ENCODE measurements at places on chromosomes 12 and 14.

DNA sequence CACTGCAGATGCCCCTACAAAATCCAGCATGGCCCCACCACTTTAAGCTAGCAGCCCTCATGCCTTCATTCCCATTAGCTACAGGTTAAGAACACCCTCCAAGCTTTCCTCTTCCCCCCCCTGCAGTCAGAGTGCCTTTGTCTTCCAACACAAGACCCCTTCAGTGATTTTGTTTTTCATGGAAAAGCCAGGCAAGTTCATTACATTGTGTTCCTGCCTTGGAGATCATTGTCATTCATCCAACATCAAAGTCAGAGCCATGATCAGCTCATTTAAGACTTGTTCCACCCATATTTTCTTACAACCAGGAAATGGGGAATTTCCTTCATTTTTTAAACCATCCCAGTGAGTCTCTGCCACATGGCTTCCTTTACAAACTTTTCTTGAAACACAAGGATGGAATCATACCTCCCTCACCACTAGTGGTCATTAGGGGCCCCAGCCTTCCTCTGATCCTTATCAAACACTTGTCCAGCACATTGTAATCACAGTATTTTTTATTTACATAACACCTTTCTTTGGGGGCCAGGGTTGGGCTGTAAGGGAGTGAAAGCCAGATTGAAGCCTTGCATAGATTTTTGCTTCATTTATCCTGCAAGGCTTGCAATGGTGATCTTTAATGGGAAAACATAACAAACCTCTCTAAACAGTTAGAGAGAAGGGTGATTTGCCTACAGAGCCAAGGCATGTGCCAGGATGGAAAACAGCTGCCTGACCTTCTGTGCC, 765.3 kb downstream of the MED13L start:
- no peaks in the 10 kb centered on the region for H3K4me1 ChIP-seq
- no peaks in the 10 kb centered on the region for H3K36me3 ChIP-seq
- H3K4me3 ChIP-seq: no peak overlapping the region
- H3K27ac ChIP-seq: no peak overlapping the region

GRCh38 chr14:100067971-100068959, 3.0 kb downstream of the EVL start:
- H3K27me3 ChIP-seq: no peaks in the 10 kb centered on the region
- H3K4me1 ChIP-seq: peaks cover 32% of the 10 kb centered on the region
- H3K4me3 ChIP-seq: peak overlapping the region; percentile 43
- DNase-seq: peak; percentile 79
- H3K27ac ChIP-seq: peak overlapping the region; percentile 80
- H3K36me3 ChIP-seq: no peaks in the 10 kb centered on the region

DNA sequence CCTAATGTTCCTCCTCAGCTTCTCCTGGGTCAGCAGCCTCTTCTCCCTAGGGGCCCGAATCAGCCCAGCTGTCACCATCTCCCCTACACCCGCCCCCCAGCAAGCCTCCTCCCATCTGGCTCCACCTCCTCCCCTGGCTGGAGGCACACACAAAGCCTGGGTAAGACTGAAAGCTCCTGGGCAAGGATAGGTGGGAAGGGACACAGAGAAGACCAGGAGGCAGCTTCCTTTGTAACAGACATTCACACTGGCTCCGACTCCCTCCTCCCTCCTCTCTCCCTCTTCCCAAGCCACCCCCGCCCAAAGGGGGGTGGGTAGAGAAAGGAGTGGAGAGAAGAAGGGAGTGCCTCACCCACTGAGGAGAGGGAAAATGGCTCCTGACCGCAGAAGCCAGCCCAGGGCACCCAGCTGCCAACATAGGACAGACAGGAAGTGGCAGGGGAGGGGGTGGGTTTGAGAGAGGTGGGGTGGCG, 4.0 kb downstream of the CHD4 start:
- H3K36me3 ChIP-seq: peaks cover 49% of the 10 kb centered on the region
- DNase-seq: no peak
- H3K4me3 ChIP-seq: peak overlapping the region; percentile 84
- H3K27ac ChIP-seq: peak overlapping the region; percentile 55
- peaks cover 37% of the 10 kb centered on the region for H3K4me1 ChIP-seq

- H3K4me3 ChIP-seq: no peak overlapping the region
- H3K27ac ChIP-seq: no peak overlapping the region
- H3K4me1 ChIP-seq: no peaks in the 10 kb centered on the region
- no peak for DNase-seq
These were observed 32.0 kb downstream of the RFLNA start for GRCh38 chr12:124326871-124327270.

DNA sequence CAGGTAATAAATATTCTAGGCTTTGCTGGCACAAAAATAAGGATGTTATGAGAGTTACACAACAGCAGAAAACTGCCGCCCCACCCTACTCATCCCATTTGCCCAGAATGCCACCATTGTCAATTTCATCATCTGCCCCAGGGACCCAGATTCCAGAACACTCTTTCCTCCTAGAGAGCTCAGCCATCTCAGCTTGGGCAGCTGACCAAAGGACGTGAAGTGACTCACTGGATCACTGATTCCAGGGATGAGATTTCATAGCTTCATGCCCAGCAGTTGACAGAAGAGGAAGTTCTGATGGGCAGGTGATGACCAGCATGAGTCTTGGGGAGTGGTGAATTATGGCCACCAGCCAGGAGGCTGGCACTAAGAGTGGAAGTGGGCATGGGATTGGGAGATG, 450.3 kb downstream of the RMST start:
- DNase-seq: no peak
- no peak overlapping the region for H3K27ac ChIP-seq
- no peak overlapping the region for H3K4me3 ChIP-seq
- H3K4me1 ChIP-seq: no peaks in the 10 kb centered on the region
- no peaks in the 10 kb centered on the region for H3K27me3 ChIP-seq

DNA sequence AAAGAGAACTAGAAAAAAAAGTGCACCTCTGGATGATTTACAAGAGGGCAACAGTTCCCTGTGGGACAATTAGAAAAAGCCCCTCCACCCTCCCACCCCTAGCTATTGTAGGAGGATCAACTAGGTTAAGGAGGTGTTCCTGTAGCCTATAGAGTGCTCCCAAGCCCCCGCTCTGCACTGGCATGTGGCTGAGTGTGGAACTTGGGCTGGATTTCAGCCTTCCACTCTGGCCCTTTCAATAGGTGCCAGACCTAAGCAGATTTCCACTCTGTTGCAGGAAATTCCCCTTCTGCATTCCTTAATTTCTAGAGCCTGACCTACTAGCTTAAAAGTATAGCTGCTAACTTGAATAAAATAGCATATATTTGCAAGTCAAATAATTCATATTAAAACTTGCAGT, 2.8 kb downstream of the NFATC4 start:
- H3K36me3 ChIP-seq: no peaks in the 10 kb centered on the region
- no peak overlapping the region for H3K27ac ChIP-seq
- H3K4me3 ChIP-seq: no peak overlapping the region
- DNase-seq: no peak
- H3K4me1 ChIP-seq: peaks cover 15% of the 10 kb centered on the region

DNA sequence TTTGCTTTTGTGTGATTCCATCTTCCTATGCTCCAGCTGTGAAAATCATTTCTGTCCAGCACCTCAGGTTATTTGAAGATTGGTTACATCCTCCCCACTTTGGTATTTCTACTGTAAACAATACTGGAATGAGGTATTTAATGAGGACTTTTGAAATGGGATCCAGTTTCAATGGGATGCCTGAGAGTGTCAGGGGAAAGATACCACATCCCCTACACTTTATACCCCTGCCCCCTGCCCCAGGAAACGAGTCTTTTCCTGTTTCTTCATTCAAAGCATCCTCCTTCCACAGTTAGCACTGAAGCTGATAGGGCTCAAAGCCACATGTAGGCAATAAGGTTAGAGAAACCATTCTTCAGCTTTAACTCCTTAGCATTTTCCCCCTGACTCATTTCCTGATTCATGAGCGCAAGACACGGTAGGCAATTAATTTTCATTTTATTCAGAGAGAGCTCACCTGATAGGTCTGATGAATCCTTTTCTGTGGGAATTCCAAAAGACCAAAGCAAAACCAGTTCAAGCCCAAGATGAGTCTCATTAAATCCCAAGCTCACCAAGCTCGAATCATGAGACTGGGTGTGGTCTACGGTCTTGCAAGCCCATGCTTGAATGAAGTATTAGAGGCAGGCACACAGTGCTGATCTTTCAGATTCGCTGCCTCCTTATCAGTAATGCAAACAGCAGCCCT, 143.6 kb upstream of the CRY1 start:
- no peaks in the 10 kb centered on the region for H3K36me3 ChIP-seq
- H3K27ac ChIP-seq: no peak overlapping the region
- H3K4me3 ChIP-seq: no peak overlapping the region

GRCh38 chr12:11580125-11580751, 69.2 kb upstream of the ETV6 start:
- no peaks in the 10 kb centered on the region for H3K36me3 ChIP-seq
- H3K27ac ChIP-seq: no peak overlapping the region
- no peaks in the 10 kb centered on the region for H3K27me3 ChIP-seq
- no peak overlapping the region for H3K4me3 ChIP-seq

GRCh38 chr12:68984796-68985573, 52.0 kb upstream of the CPM start:
- H3K36me3 ChIP-seq: no peaks in the 10 kb centered on the region
- H3K4me3 ChIP-seq: no peak overlapping the region
- no peak for DNase-seq
- H3K27me3 ChIP-seq: no peaks in the 10 kb centered on the region

DNA sequence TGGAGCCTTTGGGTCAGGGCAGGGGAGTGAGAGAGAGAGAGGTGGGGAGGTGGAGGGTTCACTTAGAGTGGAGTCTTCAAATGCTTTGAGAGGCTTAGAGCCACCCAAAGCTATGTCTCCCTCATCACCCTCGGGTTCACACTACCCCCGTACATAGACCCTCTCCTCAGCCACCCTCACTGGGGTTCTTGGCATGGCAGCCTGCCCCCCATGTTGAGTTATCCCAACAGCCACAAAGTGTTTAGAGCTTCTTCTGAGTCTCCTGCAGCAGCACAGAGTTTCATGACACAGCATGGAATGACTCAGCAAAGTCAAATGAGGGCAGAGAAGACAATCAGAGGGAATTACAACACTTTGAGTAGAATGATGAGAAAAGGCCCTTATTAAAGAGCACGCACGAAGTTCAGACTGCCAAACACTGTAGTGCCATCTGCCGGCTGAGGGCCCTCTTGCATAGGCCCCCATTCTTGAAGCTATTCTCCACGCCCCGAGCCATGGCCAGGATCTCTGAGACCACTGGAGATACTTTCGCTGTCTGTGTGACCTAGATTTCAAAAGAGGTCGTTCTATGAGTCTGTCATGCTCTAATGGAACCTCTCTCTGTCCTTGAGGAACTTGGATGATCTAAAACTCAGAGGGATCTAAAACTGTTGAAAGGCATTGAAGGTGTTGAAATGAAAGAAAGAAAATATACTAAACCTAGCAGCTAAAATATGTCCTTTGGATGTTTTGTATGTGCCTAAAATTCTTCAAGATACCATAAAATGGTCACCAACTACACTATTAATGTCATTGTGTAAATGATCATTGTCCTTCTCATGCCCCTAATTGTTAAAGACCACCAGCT, 221.9 kb downstream of the PELI2 start:
- DNase-seq: peak; percentile 81
- H3K27ac ChIP-seq: no peak overlapping the region
- no peak overlapping the region for H3K4me3 ChIP-seq
- H3K36me3 ChIP-seq: no peaks in the 10 kb centered on the region
- no peaks in the 10 kb centered on the region for H3K27me3 ChIP-seq
- peaks cover 23% of the 10 kb centered on the region for H3K4me1 ChIP-seq

- peak within 1 kb of the TSS; percentile 67 for H3K27ac ChIP-seq
- peak; percentile 79 for DNase-seq
- peaks cover 10% of the 10 kb centered on the region for H3K4me1 ChIP-seq
- H3K4me3 ChIP-seq: peak within 1 kb of the TSS; percentile 64
These were observed at the start of gene GALNT6 for GRCh38 chr12:51391283-51392123. Gene GALNT6 (minus strand): TSS chr12:51391406. CDS start chr12:51379781, 11,625 bp downstream.

DNA sequence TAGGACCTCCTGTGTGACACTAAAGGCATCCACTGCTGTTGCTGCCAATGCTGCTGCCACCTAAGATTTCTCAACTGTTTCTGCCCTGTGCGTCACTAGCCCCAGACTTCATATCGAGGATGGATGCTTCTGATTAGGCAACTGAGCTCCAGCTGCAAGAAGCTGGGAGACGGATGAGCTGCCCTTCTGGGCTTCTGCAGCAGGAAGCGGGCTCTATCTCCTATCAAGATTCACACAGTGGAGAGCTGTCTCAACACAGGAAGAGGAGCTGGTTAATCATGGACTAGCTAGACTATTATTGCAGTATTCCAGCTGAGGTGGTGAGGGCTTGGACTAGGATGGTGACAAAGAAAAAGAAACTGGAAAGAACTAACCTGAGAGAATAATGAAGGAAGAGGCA, 59.2 kb upstream of the PELI2 start:
- no peak overlapping the region for H3K27ac ChIP-seq
- no peaks in the 10 kb centered on the region for H3K4me1 ChIP-seq
- DNase-seq: no peak
- H3K27me3 ChIP-seq: no peaks in the 10 kb centered on the region
- no peak overlapping the region for H3K4me3 ChIP-seq

GRCh38 chr12:51773145-51773869, 75.2 kb downstream of the FIGNL2 start:
- H3K36me3 ChIP-seq: no peaks in the 10 kb centered on the region
- no peak for DNase-seq
- H3K27ac ChIP-seq: no peak overlapping the region

DNA sequence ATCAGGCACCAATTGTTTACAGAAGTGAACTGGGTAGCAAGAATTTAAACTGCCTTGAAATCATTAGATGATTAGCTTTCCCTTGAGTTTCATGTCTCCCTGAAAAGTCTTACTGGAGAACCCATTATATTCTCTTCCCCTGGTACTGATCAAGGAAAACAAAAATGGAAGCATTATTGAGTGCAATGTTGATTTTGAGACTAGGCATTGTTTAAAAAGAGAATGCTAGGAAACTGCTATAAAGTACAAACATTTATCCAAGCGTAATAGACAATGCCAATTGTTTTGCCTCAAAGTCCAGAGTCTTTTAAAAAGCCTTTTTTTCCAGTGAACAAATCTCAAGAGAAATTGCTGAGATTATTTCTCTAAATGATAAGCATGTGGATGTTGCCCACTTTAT, 197.0 kb downstream of the CCER1 start:
- no peaks in the 10 kb centered on the region for H3K36me3 ChIP-seq
- H3K4me1 ChIP-seq: no peaks in the 10 kb centered on the region
- no peaks in the 10 kb centered on the region for H3K27me3 ChIP-seq
- H3K27ac ChIP-seq: no peak overlapping the region

- H3K4me1 ChIP-seq: peaks cover 9% of the 10 kb centered on the region
- H3K4me3 ChIP-seq: no peak overlapping the region
- no peaks in the 10 kb centered on the region for H3K36me3 ChIP-seq
- H3K27me3 ChIP-seq: peaks cover 33% of the 10 kb centered on the region
- DNase-seq: no peak
These were observed 1.4 kb upstream of the TMEM132C start for GRCh38 chr12:128265566-128265965.

DNA sequence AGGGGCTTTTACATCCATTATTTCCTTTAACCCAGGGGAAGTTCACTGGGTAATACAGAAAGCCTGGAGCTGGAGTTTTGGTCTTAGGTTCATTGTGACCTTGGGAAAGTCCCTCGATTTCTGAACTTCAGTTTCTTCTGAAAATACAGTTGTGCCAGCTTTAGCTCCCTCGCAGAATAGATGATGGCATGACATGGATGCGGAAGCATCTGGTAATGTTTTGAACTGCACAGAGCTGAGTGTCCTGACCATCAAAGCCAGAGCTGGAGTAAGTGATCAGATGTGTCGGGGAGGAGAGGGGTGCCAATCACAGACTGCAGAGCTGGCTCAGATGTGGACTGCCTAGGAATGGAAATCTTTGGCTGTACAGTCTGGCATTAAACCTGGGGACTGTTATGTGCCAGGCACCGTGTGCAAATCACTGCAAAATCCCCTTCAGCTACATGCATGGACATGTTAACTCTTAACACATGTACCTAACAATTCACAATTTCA, 180.9 kb downstream of the ETV6 start:
- H3K36me3 ChIP-seq: no peaks in the 10 kb centered on the region
- peak overlapping the region; percentile 63 for H3K27ac ChIP-seq
- no peak for DNase-seq
- H3K27me3 ChIP-seq: no peaks in the 10 kb centered on the region
- H3K4me1 ChIP-seq: peaks cover 55% of the 10 kb centered on the region
